ENCODE measurements at places on chromosomes 16 and 17. TPM values are rescaled to one million over a fixed set of nuclear protein-coding genes. Genes with fewer than 3 reads are reported as not detected.

DNA sequence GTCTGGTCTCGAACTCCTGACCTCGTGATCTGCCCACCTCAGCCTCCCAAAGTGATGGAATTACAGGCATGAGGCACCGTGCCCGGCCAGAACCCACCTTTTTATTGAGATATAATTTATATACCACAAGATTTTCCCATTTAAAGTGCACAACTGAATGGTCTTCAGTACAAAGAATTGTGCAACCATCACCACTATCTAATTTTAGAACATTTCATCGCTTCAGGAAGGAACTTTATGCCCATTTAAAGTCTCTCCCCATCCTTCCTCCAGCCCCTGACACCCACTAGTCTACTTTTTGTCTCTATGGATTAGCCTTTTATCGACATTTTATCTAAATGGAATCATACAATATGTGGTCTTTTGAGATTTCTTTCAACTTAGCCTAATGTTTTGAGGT is 25.4 kb upstream of the HELZ start:
- DNase-seq: no peak

GRCh38 chr17:44871556-44871955 is 23.9 kb downstream of the HIGD1B start:
- no peak for DNase-seq

DNA sequence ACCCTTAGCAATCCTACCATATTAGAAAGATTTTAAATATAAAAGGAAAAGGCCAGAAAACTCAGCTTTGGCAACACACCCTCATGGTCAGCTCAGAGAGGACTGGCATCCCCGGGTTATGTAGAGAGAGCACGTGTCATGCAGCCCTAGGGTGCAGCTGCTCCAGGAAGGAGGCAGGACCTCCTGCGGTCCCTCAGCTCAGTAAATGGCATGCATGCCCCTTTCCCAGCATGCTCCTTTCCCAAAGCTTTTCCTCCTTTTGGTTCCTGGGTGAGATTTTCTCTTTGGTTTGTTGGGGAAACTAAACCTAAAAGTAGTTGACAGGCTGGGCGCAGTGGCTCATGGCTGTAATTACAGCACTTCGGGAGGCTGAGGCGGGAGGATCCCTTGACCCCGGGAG is 3.9 kb downstream of the GAN start:
- no peak for DNase-seq

DNA sequence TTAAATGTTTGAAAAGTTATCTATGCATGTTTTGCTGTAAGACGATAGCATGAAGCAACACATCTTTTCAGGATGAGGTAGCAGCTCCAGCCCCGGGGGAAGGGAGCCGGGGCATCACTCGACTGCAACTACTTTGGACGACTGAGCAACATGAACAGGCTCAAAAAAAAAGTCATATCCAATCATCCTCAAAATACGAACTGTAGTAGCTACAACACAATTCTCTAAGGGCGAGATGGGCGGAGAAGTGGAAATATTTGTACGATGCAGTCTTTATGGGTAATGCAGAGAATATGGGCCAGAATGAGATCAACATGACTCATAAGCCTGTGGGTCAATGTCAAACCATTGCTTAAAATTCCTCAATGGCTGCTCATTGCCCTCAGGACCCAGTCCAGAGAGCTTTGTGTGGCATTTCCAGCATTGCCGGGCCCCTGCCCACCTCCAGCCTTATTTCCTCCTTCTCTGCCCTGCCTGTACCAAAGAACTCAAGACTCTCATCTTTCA is 17.7 kb upstream of the SMURF2 start:
- no peak for DNase-seq

GRCh38 chr17:5592382-5592781 is 8.1 kb upstream of the NLRP1 start:
- peak; percentile 75 for DNase-seq

DNA sequence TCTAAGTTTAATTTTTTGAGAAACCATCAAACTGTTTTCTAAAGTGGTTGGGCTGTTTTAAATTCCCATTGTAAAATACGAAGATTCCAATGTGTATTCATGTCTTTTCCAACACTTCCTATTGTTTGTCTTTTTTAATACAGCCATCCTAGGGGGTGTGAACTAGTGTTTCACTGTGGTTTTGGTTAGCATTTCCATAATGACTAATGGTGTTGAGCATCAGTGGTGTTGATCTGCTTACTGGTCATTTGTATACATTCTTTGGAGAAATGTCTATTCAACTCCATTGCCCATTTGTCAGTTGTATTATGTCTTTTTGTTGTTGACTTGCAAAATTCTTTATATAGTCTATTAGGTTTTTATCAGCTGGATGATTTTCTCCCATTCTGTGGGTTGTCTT is 239.2 kb upstream of the AXIN2 start:
- DNase-seq: no peak

DNA sequence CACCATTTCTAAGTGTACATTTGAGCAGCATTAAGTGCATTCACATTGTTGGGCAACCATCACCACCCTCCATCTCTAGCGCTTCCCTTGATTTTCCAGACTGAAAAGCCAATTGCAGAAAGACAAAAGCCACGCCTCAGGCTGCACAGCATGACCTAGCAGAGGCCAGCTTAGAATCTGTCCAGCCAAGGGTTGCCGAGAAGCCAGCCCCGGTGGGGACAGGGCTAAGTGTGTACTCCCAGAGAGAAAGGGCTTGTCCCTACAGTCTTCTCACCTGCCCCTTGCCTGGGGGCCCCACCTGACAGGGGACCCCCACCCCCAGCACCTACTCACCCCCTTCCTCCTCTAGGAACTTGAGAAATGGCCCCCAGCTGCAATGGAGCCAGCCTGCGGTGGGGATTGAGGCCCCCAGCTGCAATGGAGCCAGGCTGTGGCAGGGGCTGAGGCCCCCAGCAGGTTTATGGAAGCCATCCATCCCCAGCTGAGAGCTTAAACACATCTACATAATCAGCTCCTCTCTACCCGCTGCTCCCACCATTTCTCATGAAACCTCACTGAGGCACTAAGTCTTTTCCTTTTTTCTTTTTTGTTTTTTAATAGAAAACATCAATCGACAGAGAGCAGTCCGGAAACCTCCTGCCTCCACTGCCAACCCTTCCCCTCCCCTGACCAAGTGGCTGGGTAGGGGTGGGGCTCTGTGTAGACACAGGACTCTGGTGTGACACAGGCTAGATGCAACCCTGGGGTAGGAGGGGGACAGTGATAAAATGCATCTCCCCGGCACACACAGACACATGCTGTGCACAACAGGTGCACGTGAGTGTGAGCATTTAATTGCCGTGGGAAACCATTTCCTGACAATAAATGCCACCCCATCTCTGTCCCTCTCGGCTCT is 77.9 kb downstream of the CCT6B start:
- DNase-seq: no peak

GRCh38 chr16:50747207-50747956 is 5.5 kb downstream of the CYLD start:
- DNase-seq: no peak

DNA sequence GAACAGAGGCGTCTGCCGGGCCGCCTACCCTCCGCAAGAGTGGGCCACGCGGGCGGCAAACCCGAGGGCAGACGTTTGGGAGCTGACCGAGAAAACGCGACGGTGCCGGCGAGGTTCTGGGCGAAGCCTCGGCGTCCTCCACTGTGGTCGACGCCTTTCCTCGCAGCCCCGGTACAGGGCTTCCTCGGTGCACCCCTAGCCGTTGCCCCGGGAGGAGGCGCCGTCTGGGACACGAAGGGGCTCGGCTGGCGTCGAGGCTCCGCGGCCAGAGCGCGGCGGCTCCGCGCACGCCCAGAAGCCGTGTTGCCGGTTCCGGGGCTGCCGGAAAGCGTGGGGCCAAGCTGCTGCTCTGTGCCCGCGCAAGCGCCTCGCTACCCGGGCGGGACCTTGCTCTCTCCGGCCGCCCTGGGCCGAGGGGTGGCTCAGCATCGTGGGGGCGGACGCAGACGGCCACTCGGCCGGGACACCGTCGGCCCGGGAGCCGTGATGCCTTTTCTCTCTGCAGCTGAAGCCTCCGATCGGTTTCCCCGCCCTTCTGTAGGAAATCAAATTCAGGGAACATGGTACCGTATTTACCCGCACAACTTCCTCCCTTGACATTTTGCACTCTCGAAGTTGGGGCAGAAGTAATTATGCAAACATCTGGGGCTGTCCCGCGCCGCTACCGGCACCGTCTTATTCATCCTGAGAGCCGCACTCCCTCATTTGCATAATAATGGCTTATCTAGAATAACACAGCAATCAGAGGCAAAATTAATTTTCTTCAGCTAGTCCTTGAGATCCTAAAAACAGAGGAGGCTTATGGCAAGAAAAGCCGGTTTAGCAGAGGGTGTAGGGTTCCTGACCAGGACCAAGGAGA is 7.3 kb upstream of the CBX8 start:
- DNase-seq: no peak

DNA sequence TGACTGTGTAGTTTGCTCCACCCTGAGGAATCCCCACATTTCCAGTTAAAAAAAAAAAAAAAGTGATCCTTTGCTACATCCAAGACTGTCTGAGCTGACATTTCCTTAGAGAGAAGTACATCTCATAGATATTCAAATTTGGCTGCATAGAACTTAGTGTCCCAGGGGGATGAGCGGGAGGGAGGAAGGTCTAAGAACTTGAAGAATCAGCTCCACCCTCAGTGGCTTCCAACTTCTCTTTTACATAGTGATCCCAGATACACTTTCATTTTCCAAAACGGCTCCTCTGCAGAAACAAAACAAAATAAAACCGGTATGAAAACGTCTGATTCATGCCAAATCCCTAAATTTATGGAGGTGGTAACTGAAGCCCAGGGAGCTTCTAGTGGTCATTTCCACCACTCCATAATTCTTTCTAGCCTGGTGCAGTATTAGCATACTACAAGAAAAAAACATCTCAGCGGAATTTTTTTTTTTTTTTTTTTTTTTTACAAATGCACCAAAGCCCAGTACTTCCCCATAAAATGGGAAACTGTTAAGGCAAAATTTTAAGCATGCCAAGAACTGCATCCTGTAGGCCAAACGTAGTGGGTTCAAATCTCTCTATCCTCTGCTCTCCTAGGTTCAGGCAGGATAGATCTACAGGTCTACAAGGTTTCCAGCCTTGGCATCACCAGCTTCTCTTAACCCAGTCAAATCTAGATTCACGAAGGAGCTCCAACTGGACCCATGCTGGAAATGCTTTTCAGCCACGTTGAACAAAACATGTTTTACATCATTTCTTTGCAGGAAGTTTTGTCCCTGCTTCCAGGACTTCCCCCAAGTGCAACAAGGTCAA is 29.3 kb downstream of the MAF start:
- DNase-seq: no peak

- DNase-seq: no peak
These were observed 4.8 kb downstream of the GLIS2 start for GRCh38 chr16:4320571-4321137.

DNA sequence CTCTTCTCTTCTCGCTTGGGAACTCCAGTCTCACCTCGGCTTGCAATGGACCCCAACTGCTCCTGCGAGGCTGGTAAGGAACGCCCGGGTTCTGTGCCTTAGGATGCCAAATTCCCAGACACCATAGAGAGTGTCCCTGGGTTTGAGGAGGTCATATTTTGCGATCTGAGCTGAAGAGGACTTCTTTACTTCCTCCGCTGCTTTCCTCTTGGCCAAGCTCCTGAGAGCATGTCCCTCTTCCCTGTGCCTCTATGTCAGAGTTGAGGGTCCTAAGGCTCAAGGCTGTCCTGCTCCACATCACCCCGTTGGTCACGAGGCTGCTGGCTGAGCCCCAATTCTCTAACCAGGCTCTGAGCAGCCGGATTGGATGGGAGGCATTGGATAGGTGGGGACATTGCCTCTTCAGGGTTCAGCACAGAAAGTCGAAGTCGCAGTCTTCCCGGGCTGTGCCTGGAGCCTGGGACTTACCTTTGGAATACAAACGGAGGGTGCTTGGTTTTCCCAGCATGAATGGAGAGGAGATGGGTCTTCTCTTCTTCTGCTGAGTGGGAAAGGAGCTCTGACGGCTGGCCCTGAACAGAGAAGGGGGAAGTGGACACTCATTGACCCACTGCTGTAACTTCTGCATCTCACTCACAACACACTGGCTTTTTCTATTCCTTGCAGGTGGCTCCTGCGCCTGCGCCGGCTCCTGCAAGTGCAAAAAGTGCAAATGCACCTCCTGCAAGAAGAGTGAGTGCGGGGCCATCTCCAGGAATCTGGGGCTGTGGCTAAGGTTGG is 416 bp downstream of the MT1H start:
- no peak for DNase-seq

DNA sequence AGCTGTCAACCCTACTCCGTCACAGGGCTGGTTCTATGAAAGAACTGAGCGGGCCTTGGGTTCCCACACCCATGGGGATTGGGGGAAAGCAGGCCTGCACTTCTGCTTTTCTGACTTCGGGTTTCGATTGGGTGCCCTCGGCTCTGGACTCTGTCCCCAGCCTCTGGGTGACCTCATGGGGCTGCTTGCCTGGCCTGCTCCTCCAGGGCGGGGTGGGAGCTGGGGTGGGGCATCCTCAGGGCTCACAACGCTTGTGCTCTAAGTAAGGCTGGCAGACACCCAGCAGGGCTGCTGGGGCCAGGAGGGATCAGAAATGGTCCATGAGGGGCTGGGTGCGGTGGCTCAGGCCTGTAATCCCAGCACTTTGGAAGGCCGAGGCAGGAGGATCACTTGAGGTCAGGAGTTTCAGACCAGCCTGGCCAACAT is 19.2 kb downstream of the ARHGAP27 start:
- no peak for DNase-seq

GRCh38 chr17:63987221-63988126 is 10.7 kb upstream of the PRR29 start:
- no peak for DNase-seq

DNA sequence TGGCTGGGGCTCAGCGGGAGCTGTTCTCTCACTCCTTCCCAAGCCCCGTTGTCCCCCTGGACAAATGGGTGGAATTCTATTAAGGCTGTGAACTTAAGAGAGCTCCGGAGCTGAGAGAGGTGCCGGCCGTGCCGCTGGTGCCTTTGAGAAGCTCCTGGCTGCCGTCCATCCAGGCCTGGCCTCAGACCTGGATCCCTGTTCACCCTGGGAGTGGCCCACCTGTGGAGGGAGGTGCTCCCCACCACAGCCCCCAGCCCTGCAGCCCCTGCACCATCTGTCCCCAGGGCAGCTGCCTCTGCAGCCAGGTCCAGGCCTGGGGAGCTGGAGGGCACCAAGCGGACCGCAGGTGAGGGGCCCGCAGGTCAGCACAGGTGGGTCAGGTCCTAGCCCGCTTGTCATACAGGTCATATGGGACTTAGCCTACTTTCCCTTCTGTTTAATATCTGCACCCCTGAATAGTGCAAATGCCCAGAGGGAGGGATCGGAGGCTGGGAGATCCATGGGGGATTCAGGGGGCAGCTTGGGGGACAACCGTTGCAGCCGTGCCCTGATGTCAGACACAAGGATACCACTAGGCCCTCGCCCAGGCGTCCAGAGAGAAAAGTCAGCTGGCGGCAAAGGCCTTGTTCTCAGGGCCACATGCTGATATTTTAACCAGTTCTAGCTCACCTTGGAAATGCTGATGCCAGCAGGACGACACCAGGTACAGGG is 15.2 kb upstream of the METRNL start:
- DNase-seq: no peak

- peak; percentile 69 for DNase-seq
These were observed 69.3 kb downstream of the FTO start for GRCh38 chr16:53773150-53773846.

The MC1R gene
- polyA plus RNA-seq: 3.6 TPM

The WNT3 gene
- 1.7 TPM for polyA plus RNA-seq

The CDH3 gene
- polyA plus RNA-seq: 18.7 TPM

The MYH13 gene
- polyA plus RNA-seq: 0.27 TPM

The TP53TG3 gene
- not detected for polyA plus RNA-seq

The THRA gene
- polyA plus RNA-seq: 47.8 TPM

The TBX6 gene
- polyA plus RNA-seq: 1.1 TPM

The TMEM106A gene
- 20.4 TPM for polyA plus RNA-seq

The STAC2 gene
- polyA plus RNA-seq: 1.8 TPM

The RNPS1 gene
- 203 TPM for polyA plus RNA-seq

The GAS7 gene
- 23.6 TPM for polyA plus RNA-seq

All from left renal pelvis (tissue), 4 donors.